Caudate nucleus (tissue), 63 donors: ENCODE measurements at places on chromosomes 16 and 17.

GRCh38 chr16:25060920-25061319 lies 45.8 kb upstream of the ARHGAP17 start:
- DNase-seq, result no peak

DNA sequence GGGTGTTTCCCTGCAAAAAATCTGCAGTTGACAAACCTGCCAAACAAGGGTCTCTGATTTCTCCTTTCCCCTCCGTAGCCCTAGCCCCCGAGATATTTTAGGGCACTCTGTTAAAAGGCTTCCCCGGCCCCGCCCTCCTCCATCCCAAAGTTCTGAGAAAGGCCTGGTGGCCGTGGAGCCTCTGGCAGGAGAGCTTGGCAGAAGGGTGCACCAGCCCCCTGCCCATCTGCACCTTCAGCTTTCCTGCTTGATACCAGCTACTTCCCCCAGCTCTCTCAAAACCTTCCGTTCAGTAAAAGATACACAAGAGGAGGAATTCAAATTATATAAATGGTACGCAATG lies 711 bp upstream of the CANT1 start:
- DNase-seq, result no peak

DNA sequence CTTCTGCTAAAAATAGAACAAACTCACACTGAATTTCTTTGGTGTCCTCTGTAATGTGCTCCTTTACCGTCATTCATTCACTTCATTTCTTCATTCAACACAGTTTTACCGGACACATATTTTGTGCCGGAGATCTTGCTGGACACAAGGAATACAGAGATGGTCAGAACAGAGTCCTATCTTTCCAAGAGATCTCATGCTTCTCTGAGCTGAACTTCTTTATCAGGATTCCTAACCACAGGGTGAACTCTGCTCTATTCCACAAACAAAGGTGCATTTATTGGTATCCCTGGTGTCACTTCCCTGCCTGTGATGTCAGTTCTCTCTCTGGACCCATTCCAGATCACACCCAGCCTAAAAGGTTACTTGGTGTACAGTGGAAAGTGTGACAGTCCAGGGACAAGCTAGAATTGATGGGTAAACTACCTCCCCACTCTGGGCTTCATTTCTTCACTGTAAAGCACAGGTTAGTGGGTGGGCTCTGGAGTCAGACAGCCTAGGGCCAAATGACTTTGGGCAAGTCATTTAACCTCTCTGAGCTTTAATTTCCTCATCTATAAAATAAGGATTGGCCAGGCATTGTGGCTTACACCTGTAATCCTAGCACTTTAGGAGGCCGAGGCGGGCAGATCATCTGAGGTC lies 4.2 kb downstream of the IFI35 start:
- DNase-seq, result no peak

- DNase-seq, result no peak
These were observed 44.2 kb downstream of the NUP93 start for GRCh38 chr16:56774016-56774680.

DNA sequence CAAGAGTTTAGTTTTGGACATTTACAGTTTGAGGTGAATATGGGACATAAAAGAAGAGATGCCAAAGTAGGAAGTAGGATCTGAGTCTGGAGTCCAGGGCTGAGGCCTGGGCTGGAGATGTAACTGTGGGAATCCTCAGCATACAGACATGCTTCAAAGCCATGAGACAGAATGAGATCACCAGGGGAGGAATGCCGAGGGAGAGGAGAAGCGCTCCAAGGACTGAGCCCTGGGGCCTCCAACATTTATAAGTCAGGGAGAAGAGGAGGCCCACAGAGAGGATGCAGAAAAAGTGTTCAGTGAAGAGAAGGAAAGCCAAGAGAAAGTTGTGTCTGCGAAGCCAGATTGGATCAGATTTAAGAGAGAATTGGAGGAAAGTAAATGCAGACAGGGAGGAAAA lies 277.5 kb upstream of the MYOCD start:
- DNase-seq, result no peak

GRCh38 chr17:77127735-77128361 lies 12.9 kb upstream of the SEC14L1 start:
- DNase-seq, result no peak

DNA sequence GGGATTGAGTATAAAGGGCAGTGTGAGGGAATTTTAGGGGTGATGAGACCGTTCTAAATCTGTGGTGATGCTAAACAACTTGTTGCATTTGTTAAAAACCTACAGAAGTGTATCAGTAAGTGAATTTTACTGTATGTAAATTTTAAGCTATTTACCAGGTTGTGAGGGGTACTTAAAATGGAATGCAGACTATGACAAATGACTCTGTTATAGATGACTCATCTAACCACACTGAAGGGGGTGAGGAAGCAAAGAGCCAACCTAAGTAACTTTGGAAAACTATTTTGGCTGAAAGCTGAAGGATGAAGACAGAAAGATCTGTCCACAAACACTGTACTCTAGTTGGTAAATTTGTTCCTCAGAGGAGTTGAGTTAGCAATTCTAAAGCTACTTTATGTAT lies 5.3 kb upstream of the MKS1 start:
- DNase-seq, result no peak

DNA sequence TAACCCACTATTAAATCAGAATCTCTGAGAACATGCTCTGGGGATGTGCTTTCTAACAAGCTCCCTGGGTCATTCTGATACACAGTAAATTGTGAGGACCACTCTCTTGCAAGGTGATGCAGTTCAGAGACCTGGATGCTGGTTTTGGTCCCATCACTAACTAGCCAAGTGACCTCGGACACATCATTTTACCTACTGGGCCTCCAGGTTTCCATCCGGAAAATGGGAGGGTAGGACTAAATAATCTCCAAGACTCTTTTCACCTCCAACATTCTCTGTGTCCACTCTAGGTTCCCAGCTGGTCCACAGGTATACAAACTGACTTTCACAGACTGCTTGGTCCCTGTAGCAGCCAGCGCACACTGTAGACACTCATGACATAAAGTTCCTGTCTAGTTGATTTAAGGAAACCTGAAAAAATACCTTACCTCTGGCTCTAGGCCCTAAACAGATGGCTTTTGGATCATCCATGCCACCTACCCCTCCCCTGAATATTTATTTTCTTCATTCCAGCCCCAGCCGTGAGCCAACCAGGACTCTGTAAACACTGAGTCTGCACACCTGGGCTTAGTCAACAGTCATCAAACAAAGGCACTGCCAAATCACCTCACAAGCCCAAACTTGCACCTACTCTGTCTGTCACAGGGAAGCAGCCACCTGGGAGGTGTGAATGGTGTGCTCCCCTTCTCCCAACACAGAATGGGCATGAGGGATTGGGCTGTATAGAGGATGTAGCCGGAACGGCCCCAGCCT lies 51.3 kb upstream of the MRPS23 start:
- DNase-seq, result no peak

- no peak for DNase-seq
These were observed 524 bp downstream of the STRADA start for GRCh38 chr17:63741143-63741407.

DNA sequence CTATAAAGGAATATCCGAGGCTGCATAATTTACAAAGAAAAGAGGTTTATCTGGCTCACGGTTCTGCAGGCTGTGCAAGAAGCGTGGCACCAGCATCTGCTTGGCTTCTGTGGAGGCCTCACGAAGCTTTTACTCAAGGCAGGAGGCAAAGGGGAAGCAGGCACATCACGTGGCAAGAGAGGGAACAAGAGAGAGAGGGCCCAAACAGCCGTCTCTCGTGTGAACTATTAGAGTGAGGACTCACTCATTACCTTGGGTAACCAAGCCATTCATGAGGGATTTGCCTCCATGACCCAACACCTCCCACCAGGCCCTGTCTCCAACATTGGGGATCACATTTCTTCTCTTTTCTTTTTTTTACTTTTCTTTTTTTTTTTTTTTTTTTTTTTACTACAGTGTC lies 7.5 kb upstream of the ALKBH5 start:
- DNase-seq, result no peak

DNA sequence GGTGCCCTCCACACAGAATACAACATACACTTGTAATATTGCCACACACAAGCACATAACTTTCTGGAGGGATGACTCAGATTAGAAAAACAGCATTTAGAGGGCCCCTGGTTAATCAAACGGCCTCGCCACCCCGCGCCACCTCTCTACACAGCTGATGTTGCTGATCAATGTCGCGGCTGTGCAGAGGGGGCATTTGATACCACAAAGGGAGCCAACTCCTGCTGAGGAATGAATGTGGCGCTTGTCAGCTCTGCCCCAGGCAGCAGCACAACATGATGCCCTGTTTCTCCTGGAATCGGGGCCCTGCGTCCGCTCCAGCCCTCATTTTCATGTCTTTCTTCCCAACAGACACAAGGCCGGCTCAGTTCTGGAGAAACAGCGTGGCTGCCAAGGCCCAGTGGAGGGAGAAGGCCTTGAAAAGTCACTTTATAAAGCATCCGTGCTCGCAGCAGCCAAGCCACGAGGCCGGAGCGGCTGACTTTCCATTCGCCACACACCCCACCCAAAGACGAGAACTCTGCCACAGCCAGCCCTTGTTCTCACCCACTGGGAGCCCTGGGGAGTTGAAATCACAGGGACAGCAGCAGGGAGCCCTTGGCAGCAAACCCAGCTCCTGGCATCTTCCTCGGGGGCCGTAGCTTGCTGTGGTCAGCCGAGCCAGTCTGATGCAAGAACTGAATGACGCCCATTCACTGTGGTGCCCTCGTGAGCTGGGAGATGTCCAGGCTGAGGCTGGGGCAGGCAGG lies 65.6 kb downstream of the XYLT1 start:
- peak; percentile 89 for DNase-seq

GRCh38 chr17:3513305-3514035 lies 37.7 kb downstream of the ASPA start:
- DNase-seq, result no peak

DNA sequence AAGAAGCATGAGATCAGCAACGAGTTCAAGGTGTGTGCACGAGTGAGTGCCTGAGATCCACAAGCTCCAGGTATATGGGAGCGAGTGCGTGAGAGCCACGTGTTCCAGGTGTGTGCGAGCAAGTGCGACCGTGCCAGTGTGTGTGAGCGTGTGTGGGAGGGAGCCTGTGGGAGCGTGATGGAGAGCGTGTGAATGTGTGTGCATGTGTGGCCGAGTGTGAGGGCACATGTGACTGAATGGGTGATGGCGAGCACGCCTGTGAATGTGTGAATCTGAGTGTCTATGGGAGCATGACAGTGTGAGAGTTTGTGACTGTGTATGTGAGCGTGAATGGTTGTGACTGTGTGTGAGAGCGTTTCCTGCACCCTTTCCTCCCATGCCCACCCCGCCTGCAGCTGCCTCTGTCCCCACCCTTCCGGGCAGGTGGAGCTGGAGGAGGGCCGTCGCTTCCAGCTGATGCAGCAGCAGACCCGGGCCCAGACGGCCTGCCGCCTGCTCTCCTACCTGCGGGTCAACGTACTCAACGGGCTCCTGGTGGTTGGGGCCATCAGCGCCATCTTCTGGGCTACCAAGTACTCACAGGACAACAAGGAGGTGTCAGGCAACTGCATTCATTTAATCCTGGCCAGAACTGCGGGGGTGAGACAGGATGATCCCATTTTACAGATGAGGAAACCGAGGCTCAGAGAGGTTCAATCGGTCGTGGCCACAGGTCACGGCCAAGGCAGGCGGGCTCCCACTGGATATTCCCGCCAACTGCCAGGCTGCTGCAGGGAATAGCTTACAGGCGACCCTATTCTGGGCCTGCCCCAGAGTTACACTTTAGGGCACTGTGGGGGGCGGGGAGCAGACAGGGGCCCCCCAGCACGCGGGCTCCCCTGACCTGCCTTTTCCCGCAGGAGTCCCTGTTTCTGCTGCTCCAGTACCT lies 3.7 kb downstream of the TMC8 start:
- DNase-seq, result no peak

- DNase-seq, result no peak
These were observed 96.6 kb downstream of the SPECC1 start for GRCh38 chr17:20105539-20106280.

- DNase-seq, result no peak
These were observed 17.1 kb upstream of the RHOT1 start for GRCh38 chr17:32124985-32125847.

DNA sequence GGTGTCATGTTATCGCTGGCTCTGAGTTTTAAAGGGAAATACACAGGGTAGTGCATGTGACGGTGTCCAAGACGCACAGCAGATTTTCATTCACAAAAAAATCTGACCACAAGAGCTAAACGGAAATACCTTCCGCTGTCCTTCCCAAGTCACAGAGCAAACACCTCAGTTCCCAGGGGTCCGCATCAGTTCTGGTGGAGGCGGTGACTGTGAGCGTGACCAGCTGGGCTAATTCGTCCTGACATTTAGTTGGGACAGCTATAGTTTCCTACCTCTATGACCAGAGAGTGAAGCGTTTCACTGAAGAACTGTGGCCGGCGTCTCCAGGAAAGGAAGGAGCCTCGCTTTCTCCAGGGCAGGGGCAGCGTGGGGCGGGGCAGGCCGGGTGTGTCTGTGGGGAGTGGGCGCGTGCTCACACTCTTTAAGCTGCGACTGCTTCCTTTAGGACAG lies 10.5 kb upstream of the FASN start:
- DNase-seq, result no peak

GRCh38 chr17:29444589-29444988 lies 54.4 kb downstream of the TAOK1 start:
- DNase-seq, result no peak

GRCh38 chr16:67877064-67877463 lies 4.2 kb downstream of the EDC4 start:
- no peak for DNase-seq

GRCh38 chr17:63830904-63831491 lies 3.5 kb upstream of the FTSJ3 start:
- DNase-seq, result no peak

- no peak for DNase-seq
These were observed 151.5 kb upstream of the DYNLRB2 start for GRCh38 chr16:80389338-80389737.

- DNase-seq, result peak; percentile 10
These were observed 11.5 kb downstream of the CCL16 start for GRCh38 chr17:35969558-35970380.

DNA sequence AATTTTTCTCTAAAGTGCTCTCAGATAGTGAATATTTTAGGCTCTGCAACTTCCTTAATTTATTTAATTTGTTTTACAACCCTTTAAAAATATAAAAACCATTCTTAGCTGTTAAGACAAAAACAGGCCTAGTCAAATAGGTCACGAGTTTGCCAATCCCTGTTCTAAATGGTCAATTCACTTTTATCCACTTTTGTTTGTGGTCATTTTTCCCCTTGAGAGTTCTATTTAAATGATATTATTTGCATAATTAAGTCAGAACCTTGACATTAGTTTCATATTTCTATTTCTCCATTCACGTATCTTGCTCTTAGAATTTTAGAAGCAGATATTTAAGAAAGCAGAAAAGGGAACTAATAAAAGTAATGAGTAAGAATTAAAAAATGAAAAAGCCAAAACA lies 4.0 kb downstream of the AMFR start:
- DNase-seq, result no peak
